Stimulated activated CD4-positive, alpha-beta T cell treated with anti-CD3 and anti-CD28 coated beads, TNF-alpha, amount 100 ng/mL, for 1 hour (primary cell): ENCODE measurements at places on chromosomes 6 and 20.
A peak's percentile ranks its signal among the peaks of the same experiment; 100 is the strongest.

- no peak for DNase-seq
Measured at GRCh38 chr6:100258752-100259151, 206.0 kb downstream of the SIM1 start.

DNA sequence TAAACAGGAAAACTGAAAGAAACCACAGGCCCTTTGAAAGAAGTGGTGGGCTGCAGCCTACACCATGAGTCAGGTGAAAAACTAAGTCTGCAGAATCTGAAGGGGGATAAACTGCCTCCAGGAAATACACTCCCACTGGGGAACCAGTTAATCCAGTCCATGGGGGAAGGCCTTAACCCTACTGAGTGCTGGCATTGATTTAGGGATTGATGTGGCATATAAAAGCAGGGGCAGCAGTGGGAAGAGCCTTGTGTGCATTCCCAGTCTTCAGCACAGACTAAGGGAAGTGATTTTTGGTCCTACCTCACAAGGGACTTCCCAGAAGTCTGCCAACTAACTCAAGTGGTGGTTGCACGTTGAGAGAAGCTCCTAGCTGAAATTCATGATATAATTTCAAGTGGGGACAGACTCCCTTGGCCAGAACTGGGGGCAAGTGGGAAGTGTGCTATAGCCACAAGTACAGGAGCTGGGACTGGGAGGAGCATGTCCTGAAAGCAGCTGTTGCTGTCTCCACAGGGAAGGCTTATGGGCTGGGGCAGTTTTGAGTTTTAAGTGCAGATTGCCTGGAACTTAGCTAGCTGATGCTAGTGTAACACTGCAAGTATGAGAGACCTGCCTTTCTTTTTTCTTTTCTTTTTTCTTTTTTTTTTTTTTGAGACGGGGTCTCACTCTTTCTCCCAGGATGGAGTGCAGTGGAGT is 31.2 kb downstream of the CITED2 start:
- no peak for DNase-seq

DNA sequence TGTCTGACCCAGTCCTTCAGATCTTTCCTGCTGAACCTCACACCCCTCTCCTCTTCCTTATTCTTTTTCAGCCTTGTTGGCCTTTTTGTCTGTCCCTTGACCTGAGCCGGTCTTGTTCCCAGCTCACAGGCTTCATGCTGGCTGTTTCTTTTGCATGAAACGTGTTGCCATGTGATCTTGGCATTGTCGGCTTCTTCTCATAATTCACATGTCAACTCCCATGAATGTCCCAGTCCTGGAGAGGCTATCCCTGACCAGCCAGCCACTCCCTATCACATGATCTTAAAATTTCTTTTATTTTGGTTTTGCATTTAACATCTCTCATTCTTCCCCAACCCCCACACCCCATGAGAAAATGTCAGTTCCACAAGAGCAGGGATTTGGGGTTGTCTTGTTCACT is 131.2 kb upstream of the TSHZ2 start:
- no peak for DNase-seq

GRCh38 chr6:20229881-20230280 is 17.6 kb upstream of the MBOAT1 start:
- no peak for DNase-seq

DNA sequence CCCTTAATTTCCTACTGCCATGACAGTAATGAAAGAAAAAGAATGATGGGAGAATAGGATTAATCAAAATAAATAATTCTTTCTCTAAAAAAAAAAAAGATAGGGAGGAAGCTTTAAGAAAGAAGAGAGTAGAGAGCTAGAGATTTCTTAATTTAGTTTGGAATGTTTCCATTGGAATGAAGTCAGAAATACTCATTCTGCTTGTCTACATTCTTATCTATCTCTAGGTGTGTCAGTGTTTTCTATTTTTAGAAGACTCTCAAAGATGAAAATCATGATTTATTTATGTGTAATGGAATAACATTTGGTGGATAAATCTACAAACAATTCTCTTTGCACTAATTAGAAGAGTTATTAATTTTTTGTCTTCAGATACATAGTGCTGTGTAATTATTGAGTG is 38.0 kb upstream of the HIVEP1 start:
- DNase-seq = no peak

DNA sequence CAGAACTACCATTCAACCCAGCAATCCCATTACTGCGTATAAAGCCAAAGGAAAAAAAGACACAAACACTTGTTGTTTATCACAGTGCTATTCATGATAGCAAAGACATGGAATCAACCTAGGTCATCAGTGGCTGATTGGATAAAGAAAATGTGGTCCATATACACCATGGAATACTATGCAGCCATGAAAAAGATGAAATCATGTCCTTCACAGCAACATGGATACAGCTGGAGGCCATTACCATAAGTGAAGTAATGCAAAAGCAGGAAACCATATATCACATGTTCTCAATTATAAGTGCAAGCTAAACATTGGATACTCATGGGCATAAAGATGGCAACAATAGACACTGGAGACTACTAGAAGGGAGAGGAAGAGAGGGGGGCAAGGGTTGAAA is 299.6 kb downstream of the ADGRG6 start:
- no peak for DNase-seq

GRCh38 chr6:39214120-39214813 is 15.0 kb downstream of the KCNK5 start:
- DNase-seq = no peak

- no peak for DNase-seq
Measured at GRCh38 chr6:1558388-1558787, 51.3 kb upstream of the FOXC1 start.

DNA sequence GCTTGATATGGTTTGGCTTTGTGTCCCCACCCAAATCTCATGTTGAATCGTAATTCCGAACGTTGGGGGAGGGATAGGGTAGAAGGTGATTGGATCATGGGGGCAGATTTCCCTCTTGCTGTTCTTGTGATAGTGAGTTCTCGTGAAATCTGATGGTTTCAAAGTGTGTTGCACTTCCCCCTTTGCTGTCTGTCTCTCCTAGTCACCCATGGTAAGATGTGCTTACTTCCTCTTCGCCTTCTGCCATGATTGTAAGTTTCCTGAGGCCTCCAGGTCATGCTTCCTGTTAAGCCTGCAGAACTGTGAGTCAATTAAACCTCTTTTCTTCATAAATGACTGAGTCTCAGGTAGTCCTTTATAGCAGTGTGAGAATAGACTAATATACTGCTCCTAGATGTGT is 19.9 kb downstream of the PFDN4 start:
- DNase-seq = no peak

GRCh38 chr6:27176523-27177484 is 70.7 kb upstream of the PRSS16 start:
- peak; percentile 45 for DNase-seq

DNA sequence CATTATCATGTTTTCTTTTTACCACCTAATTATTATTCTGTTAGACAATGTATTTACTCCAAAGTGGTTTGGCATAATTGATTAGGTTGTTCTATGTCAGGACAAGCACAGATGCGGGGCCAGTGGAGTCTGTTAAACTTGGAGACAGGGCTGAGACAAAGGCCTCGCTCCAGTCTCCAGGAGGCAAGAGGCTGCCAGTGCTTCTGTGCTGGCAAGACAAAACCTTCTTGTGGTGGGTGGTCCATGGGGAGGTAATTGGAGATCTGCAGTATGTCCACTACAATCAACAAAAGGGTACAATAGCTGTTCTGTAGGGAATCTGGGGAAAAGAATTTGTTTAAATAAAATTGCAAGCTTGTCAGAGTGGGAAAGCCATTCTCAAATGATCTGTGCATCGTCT is 677.2 kb upstream of the SLC35B3 start:
- DNase-seq = no peak

GRCh38 chr6:38755207-38755606 is 40.1 kb downstream of the DNAH8 start:
- DNase-seq = no peak

- DNase-seq = no peak
Measured at GRCh38 chr6:111551521-111552231, 54.0 kb downstream of the TRAF3IP2 start.

DNA sequence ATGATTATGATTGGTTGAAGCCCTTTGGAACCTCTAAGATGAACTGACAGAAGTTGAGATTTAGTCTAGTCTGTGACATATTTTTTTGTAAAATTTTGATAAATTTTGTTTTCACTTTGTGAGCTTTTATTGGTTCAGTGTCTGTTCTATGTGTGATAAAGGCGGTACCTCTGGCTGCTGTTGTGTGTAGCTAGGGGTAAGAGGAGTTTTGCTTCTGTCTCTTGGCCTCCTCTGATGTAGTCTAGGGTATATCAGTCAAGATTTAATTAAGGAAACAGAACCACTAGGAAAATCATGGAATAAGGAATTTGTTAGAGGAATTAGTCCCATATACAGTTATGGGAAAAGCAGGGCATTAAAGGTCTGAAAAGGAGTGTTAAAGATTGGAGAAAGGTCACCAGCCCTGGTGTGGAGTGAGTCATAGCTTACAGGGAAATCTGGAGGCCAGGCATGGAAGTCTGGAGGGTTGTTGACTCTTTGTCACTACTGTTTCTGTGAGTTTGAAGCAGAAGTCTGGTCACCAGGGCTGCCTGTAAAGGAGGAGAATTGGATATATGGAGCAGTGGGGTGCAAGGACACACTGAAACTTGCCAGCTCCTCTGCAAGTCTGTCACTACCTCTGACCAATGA is 28.5 kb downstream of the CDC5L start:
- no peak for DNase-seq

DNA sequence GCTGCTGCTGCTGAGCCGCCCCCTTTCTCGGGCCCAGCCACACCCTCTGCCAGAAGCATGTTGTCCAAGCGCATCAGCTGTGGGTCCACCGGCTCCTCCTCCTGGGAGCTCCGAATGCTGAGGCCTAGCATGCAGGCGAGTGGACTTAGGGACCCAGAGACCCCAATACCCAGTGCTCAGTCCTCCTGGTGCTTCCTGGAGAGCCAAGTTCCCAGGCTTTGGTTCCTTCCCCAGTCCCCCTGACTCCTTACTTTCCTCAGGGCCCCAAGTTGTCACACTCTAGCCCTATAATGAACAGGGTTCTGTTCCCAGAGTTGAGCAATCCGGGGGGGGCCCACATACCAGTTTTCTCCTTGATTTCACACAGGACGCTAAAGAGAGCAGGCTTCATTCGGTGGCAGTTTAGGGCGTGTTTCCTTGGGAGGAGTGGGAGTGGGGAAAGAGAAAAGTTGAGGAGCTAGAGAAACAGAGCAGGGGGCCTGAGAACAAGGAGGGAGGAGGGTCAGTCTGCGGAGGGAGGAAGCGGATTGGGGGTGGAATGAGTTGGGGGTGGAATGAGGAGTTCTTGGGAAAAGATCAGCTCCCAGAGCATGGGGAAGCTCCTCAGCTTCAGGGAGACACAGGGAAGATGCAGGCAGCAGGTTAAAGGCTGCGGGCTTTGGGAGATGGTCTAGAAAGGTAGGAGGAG is 1.5 kb downstream of the PBX2 start:
- DNase-seq = no peak

- no peak for DNase-seq
Measured at GRCh38 chr6:168746013-168746412, 305.0 kb downstream of the SMOC2 start.

DNA sequence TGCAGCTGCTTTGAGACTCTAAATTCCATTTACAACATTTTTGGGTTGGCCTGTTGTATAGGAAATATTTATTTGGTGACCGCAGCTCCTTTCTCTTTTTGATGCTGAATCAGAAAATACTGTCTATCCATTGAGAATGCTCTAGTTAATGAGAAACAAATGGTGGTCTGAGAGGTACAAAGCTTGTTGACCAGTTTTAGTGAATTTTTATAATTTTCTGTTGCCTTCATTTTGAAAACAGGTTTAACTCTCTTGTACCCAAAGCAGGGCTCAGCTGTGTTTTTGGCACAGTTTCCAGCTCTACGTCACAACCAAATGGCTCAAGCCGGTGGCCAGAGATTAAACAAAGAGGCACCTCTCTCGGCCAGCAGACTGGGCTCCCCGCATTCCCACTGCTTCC is 113.2 kb downstream of the FNDC1 start:
- DNase-seq = no peak

DNA sequence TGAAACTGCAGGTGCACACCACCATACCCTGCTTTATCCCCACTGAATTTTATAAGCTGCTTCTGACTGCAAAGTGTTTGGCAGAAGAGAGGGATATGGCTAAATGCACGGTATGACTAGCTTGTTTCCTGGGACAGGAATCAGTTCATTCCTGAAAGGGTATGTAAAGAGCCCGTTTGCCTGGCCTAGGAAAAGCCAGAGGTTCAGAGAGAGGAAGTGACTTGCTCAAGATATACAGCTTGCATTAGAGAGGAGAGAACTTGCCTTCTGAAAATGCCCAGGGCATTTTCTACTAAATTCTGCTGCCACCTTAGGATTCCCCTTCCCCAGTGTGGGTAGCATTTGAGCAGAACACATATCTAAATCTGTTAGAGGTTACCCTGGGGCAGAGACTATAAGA is 683 bp upstream of the GCNT2 start:
- no peak for DNase-seq

DNA sequence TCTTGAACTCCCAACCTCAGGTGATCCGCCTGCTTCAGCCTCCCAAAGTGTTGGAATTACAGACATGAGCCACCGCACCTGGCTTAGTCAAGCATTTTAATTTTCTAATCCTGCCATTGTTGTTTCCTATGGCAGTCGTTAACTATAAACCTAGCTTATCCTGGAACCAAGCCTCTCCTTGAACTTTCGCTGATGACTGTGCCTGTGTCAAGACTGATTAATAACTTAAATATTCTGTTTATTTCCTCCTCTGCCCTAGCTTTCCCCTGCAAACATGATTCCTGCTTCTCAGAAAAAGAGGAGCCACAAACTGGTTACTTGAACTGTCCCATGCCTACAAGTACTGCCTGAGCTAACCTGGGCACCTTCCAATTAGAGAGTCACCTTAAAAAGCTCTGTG is 1.5 kb downstream of the VNN1 start:
- DNase-seq = no peak

DNA sequence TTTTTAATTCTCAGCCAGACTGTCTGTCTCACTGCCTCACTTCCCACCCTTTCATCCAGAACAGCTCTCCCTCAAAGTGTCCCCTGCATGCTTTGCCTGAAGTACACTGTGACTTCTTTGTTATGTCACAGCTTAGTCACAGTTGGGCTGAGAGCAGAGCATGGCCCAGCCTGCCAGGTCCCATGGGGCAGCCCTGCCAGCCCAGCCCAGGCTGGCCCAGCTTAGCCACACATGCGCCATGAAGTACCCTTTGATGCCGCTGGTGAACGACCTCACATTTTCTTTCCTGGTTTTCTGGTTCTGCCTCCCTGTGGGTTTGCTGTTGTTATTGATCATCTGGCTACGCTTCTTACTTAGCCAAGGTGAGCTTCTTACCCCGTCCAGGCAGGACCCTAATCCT is at the start of gene ADIG:
Gene ADIG, plus strand, starts transcription at position 185 of the 400 bp plus-strand sequence. Its CDS starts 54 bp downstream, at position 239.
- no peak for DNase-seq

GRCh38 chr20:45156713-45157112 is 18.0 kb upstream of the PI3 start:
- DNase-seq = no peak

GRCh38 chr20:53599044-53599362 is 5.4 kb upstream of the ZNF217 start:
- DNase-seq = no peak

- DNase-seq = no peak
Measured at GRCh38 chr6:36783603-36784375, 55.5 kb downstream of the CPNE5 start.

GRCh38 chr6:96089173-96089572 is 73.4 kb downstream of the FUT9 start:
- no peak for DNase-seq

- no peak for DNase-seq
Measured at GRCh38 chr6:143782481-143782880, 60.7 kb upstream of the LTV1 start.
